ENCODE measurements at places on chromosomes 5 and 9.

- no peak for DNase-seq
These were observed 27.1 kb upstream of the IFNA14 start for GRCh38 chr9:21266733-21267484.

- DNase-seq: no peak
These were observed 130.6 kb downstream of the PDZD2 start for GRCh38 chr5:31769530-31769929.

DNA sequence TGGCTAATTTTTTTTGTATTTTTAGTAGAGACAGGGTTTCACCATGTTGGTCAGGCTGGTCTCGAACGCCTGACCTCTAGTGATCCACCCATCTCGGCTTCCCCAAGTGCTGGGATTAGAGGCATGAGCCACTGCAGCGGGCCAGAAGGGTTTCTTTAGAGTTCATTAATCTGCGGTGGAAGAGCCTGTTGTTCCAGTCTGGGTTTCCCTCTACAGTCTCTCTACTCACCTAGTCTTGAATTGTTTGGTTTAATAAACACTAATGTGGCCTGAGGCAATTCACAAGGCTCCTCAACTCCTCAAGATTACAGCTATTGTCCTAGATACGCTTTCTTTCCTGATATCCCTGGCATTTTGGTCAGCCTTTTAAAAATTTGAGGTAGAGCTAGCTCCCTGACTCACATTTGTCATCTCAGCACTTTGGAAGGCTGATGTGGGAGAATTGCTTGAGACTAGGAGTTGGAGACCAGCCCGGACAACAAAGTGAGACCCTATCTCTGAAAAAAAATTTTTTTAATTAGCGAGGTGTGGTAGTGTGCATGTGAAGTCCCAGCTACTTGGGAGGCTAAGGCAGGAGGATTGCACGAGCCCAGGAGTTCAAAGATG lies 4.6 kb upstream of the SAR1B start:
- DNase-seq: peak; percentile 84

- no peak for DNase-seq
These were observed 30.0 kb downstream of the PLPP7 start for GRCh38 chr9:131319486-131319885.

- DNase-seq: no peak
These were observed 3.8 kb downstream of the IFNA1 start for GRCh38 chr9:21443849-21444625.

GRCh38 chr5:157431544-157432200 lies 28.3 kb upstream of the NIPAL4 start:
- no peak for DNase-seq

DNA sequence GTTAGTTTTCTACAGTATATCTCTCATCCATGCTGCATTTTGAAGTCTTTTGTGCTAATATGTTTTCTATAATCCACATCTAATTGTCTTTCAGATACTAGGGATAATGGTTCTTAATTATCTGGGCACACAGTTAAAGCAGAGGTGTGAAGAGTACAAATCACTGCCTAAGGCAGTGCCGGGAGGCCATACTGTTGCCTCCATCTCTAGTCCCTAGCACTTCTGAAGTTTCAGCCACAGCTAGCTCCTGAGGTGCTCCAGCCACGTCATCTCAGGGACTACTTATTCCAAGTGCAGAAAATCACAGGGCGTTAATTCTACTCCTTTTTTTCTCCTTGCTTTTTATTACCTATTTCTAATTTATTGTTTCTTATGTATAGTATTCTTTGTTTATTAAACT lies 760.0 kb upstream of the FAM174A start:
- DNase-seq: no peak

- DNase-seq: no peak
These were observed 624.2 kb downstream of the KCTD16 start for GRCh38 chr5:144794922-144795321.

Measured in islet precursor cell (in vitro differentiated cells).